ENCODE measurements at places on chromosomes 3 and 15. TPM values are rescaled to one million over a fixed set of nuclear protein-coding genes. Genes with fewer than 3 reads are reported as not detected.

Gene CCDC39
- total RNA-seq, result not detected

Gene IL17RB
- not detected for total RNA-seq

Gene P2RY1
- total RNA-seq, result 0.52 TPM

Gene GOLGA8G
- total RNA-seq, result not detected

Gene LRRC3B
- total RNA-seq, result not detected

Gene COL6A5
- not detected for total RNA-seq

Gene CFAP92
- total RNA-seq, result 0.56 TPM

Gene UBR1
- total RNA-seq, result 31.3 TPM

Gene NGRN
- total RNA-seq, result 24.3 TPM

Gene CX3CR1
- 0.08 TPM for total RNA-seq

Gene MAGI1
- 0.16 TPM for total RNA-seq

Gene GOLGA6A
- total RNA-seq, result not detected

Measured in activated naive CD8-positive, alpha-beta T cell treated with anti-CD3 and anti-CD28 coated beads for 36 hours (primary cell).